ENCODE measurements at places on chromosomes 5 and 9.

DNA sequence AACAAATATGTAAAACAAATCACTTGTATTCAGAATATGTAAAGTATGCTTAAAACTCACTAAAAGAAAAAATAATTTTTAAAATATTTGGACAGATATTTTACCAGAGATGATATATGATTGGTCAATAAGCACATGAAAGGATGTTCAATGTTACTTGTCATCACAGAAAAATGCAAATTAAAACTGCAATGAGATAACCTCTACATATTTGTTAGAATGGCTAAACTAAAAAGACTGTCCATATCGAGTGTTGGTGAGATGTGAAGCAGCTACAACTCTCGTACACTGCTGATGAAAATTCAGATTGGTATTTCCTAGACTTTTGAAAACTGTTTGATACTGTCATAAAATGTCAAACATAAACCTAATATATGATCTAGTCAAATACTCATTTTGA is 685.1 kb downstream of the DTWD2 start:
- DNase-seq: no peak

GRCh38 chr9:138103111-138103848 is 225.7 kb downstream of the CACNA1B start:
- no peak for DNase-seq

- DNase-seq: no peak
Observed at GRCh38 chr9:4126184-4126865, 173.5 kb downstream of the GLIS3 start.

- no peak for DNase-seq
Observed at GRCh38 chr9:127316586-127317323, 52.2 kb downstream of the GARNL3 start.

GRCh38 chr5:63743096-63743798 is 219.0 kb downstream of the HTR1A start:
- DNase-seq: no peak

GRCh38 chr9:93636172-93636661 is 59.8 kb downstream of the PHF2 start:
- no peak for DNase-seq

DNA sequence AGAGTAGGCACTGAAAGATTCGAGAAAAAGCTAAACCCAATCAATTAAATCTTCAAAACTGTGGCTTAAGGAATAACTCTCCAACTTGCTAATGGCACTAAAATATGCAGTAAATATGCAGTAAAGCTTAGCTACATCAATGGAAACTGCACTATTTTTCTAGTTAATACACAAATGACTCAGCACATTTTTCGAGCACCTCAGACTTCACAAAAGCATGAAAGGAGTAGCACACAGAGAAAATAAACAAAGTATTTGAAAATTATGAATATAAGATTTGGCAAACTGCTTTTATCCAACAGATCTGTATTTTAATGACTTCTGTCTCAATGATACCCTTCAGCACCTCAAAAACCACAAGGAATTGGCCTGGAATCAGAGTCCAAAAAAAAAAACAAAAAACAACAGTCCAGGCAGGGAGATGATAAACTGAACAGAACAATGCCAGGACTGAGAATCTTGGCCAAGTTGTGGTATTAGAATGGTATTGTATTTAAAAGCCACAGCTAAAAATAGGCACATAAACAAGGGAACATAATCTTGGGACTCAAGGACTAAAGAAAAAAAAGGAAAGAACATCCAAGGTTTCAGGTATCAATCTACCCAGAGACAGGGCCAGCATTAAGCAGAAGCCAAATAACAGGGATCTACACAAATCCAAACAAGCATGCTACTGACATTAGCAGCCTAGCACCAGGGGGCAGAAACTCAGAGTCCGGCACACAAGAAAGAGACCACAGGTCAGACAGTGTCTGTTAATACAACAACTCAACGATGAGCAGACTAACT is 21.4 kb downstream of the TMEM245 start:
- no peak for DNase-seq

DNA sequence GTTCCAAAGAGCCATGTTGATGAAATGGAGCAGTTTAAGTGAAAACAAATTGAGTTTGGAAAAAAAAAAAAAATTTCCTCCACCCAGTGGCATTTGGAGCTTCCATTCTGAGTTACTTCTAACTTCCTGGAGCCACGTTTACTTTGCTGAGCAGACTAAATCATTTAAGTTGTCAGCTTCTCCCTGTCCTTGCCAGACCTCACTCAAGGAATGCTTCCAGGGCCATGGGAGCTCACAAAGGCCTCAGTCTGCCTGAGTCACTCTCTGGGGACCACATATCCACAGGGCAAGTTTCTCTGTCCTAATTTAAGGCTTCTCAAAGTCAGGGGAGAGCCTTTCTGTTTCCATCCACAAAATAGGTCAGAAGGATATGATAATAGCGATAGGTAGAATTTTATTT is 210.3 kb upstream of the TNC start:
- no peak for DNase-seq

DNA sequence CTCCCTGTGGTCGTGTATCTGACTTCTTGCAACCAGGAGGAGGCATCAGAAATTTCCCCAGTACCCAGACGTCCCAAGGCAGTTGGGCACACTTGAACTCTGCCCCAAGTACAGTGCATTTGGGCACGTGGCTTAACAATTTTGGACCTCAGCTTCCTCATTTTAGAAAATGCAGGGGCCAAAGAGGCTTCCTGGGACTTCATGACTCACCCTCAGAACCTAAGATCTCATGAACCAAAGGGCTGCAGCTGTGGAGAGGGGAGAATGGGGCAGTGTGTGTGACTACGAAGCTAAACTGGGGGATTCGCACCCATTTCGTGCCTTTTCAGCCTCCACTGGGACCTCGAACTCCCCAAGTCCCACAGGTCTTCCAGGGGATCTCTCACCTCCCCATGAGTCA is 59.2 kb downstream of the SYK start:
- DNase-seq: no peak

- no peak for DNase-seq
Observed at GRCh38 chr9:17739022-17739421, 160.2 kb downstream of the SH3GL2 start.
